SK-MEL-5 (cell line): ENCODE measurements at places on chromosomes 11 and 22. TPM values are rescaled to one million over a fixed set of nuclear protein-coding genes. Genes with fewer than 3 reads are reported as not detected.

GRCh38 chr11:131839326-131839725 is 468.9 kb downstream of the NTM start:
- no peak for DNase-seq

DNA sequence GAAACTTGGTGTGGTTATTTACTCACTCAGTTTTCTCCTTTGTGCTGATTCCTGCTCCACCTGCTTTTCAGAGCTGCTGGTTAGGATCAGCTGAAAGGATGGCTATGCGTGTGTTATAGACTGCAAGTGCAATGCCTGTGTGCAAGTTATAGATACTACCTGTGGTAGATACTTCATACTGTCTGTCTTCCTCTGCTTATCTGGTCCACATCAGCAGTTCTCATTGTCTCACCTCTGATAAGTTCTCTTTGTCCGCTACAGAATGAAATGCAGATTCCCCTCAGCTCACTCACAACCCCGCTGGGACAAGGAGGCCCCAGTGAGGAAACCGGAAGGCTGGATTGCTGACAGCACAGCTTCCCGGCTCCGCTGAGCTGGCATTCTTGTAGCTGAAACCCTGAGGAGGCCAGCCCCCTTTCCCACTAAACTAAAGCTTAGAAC is 37.5 kb upstream of the LYVE1 start:
- no peak for DNase-seq

DNA sequence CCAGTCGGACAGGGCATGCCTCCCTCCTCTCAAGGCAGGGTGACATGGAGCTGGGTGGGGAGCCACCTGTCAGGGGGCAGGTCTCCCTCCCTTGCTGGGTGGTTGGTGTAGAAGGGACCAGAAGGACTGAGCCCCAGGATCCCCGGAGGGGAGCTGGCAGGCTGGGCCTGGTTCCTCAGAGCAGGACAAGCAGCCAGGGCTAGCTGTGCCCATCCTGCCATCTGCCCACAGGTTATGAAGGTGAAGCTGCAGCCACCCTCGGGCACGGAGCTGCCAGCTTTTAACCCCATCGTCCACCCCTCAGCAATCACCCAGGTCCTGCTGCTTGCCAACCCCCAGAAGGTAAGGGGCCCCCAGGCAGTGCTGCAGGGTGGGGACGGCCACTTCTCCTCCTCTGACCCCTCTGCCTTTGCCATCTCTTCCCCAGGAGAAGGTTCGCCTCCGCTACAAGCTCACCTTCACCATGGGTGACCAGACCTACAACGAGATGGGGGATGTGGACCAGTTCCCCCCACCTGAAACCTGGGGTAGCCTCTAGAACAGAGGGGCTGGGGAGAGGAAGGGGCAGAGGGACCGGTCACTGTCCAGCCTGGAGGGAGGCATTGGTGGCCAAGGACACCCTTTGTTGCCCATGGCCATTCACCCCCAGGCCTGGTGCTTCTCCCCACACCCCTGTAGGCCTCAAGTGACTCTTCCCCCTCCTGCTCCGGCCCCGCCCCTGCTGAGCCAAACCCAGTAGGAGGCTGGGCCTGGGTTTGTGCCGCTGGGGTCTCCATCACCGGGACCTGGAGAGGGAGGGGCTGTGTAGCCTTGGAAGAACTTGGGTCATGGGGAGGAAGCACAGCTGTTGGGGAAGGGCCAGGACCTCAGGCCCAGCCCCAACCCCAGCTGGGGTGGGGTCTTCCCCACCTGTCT is 7.0 kb upstream of the SH3BP1 start:
- DNase-seq: no peak

GRCh38 chr11:29318134-29318845 is 698.5 kb downstream of the KCNA4 start:
- DNase-seq: no peak

DNA sequence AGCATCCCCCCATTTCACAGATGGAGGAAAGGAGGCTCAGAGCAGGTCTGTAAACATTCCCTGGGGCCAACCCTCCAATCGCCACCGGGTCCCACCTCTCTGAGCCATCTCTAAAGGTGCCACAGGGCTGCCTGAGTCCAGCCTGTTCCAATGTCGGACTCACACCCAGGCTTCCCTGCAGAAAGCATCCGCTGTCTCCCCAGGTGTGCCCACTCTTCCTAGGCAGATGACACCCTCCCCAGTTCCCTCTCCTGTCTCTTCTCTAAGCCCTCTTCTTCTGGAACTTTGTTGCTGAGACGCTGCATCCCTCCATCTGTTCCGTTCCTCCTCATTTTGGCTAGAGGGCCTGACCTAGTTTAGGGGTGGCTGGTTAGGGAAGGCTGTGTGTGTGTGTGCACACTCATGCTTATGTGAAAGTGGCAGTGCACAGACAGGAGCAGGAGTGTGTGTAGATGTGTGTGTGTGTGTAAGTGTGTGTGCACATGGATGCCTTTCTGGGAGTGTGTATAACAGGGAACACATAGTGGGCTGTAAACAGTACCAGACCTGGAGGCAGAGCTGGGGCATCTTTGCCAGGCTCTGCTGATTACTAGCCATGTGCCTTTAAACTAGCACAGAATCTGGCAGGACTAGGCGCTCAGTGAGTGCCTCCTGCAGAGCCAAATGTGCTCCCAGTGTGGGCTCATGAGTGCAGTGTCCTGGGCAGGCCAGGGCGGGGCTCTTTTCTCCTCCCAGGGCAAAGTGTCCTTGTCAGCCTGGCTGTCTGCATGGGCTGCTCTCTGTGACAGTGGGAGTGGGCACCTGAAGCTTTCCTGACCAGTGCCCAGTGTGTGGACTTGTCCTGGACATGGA is 77.3 kb upstream of the NECTIN1 start:
- DNase-seq: no peak

DNA sequence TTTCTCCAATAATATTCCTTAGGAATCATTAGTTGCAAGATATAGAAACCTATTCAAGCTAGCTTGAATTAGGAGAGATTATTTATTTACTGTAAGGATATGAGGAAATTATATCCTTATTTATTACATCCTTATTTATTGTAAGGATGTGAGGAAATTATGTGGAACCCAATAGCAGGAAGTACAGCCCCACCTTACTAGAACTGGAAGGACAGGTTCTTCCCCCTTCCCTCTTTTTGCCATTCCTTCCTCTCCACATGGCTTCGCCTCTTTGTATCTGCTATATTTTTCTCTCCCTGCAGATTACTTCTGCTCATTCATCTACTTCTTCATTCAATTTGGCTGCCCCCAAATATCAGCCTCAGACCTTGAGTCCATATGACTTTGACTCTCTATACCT is 49.5 kb upstream of the B3GNT6 start:
- no peak for DNase-seq

DNA sequence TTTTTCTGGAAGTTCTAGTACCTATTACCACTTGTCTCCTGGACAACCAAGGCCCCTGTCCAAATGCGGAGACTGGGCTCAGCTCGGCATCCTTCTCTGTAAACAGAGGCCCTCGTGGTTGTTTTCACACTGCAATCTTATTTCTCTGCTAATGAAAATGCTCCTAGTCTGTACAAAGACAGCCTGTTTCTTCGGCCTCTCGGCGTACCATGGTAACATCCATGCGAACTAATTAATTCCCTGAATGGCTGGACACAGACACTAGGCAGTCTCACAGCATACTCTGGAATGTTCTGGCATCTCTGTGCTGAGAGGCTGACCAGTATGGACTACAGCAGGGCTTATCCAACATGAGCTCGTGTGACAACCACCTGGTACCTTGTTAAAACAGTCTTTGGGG is 5.7 kb downstream of the POLR3H start:
- no peak for DNase-seq

DNA sequence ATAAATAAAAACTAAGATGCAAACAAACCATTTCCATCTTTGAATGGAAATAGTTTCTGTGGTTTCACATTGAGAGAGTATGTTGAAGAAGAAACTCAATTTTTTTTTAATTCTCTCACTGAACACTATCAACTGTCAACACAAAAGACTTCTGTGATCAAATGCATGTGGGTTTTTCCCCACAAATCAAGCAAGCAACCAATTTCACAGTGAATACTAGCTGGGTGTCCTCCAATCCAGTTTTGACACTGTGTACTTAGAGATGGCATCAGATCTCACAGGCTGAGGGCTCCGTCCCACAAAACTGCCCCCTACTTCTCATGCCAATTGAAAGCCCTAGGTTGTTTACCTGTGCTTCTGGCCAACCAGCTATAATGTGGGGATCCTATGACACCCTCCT is 34.5 kb downstream of the CTSC start:
- DNase-seq: no peak

GRCh38 chr22:29207562-29208501 is 2.1 kb downstream of the EMID1 start:
- no peak for DNase-seq

DNA sequence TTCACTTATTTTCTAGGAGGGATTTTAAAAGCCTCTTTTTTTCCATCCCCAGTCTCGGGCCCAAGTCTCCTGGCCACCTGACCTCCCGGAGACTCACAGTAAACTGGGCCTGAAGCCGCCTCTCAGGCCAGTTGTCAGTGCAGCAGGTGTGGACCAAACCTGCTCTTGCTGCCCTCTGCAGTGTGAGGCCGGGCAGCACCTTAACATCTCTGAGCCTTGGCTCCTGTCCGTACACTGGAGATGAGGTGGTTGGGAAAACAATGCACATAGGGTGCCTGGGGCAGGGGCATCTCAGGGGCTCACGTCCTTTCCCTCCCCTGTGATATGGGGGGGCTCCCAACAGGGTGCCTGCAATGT is 45.1 kb downstream of the PHF21B start:
- DNase-seq: no peak

DNA sequence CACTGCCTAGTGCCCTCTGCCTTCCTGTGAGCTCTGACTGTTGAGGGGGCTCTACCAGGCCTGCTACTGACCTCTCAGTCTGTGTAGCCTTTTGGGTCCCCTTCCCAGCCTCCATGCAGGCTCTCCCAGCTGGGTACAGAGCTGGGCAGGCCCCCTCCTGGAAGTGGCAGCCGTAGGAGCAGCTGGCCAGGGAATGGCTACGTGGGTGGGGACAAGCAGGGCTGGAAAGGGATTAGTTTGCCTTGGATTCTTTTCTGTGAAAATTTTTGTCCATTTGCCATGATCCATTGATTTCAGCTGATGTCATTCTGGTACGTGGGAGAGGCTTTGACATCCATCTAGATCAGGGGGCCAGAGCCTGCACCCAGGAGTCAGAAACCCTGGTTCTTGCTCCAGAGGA is 23.9 kb upstream of the NECTIN1 start:
- no peak for DNase-seq

GRCh38 chr11:61918251-61918937 is 1.0 kb upstream of the RAB3IL1 start:
- no peak for DNase-seq

- peak; percentile 20 for DNase-seq
Observed at GRCh38 chr22:26804911-26805539, 147.6 kb downstream of the MIAT start.

DNA sequence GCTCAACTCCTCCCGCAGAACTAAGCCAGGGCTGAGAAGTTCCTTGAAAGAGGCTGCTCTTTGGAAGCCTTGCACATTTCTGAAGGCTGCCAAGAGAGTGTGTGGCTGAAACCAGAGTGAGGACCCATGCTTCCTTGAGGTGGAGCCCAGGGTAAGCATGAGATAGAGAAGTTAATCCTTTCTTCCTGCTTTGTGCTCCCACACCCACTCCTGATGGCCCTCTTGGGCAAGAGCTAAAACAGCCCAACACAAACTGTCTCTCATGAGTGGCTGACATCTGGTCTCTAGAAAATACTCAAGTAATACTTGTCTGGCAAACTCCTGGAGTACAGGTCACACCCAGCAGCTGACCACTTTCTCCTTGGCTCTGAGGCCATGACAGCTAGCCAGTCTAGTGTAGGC is 523.7 kb downstream of the INSC start:
- no peak for DNase-seq

- no peak for DNase-seq
Observed at GRCh38 chr11:95682552-95682951, 107.0 kb downstream of the FAM76B start.

DNA sequence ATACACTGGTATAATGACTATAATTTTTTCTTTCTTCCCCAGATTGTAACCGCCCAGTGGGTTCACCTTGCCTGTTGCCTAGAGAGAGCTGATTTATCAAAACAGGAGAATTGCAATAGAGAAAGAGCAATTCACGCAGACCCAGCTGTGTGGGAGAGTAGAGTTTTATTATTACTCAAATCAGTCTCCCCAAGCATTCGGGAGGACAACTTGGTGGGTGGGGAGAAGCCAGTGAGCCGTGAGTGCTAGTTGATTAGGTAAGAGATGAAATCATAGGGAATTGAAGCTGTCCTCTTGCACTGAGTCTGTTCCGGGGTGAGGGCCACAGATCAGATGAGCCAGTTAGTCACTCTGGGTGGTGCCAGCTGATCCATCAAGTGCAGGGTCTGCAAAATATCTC is 73.2 kb downstream of the SLC35F2 start:
- DNase-seq: no peak

DNA sequence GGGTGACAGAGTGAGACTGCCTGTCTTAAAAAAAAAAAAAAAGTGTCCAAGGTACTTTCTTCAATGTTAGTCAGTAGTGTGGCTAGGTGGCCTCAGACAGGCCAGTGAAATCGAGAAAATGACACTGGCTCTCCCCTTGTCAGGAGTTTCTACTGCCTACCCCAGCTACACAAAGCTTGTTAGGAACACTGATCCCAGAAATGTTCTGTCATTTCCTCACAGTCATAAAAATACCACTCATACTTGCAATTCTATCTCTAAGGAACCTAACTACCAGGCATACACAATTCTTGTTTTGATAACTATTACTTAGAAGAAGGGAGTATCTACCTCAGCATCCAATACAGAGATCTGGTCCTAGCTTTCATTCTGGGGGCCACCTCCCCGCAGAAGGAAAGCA is 31.3 kb downstream of the ATP6V1E1 start:
- no peak for DNase-seq

GRCh38 chr11:82176365-82176764 is 557.3 kb downstream of the FAM181B start:
- DNase-seq: no peak

GRCh38 chr22:50601669-50602337 is 1.2 kb downstream of the MAPK8IP2 start:
- DNase-seq: no peak

- no peak for DNase-seq
Observed at GRCh38 chr11:57276169-57276970, 39.3 kb upstream of the APLNR start.

- no peak for DNase-seq
Observed at GRCh38 chr11:128405714-128406662, 181.4 kb downstream of the ETS1 start.

- peak; percentile 37 for DNase-seq
Observed at GRCh38 chr22:33013531-33014162, 44.5 kb downstream of the SYN3 start.

DNA sequence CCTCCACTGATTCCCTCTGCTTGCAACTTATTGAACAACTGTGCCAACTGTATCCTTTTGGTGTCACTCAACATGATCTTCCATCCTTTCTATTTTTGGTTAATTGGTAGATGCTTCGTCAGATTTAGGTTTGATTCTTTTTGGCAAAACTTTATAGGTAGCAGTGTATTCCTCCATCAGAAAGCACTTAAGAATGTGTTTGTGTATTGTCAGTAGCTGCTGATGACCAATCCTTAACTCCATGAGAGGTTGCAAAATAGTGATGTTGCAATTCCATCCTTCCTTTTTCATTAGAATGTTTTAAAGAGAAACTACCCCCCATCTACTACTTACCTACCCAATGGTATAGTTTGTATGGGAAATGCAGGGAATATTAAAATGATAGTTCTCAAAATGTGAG is 22.1 kb downstream of the FAM76B start:
- DNase-seq: no peak

- no peak for DNase-seq
Observed at GRCh38 chr11:65953471-65953870, 8.1 kb upstream of the SART1 start.

The VPS26B gene
- total RNA-seq: 22.3 and 23.0 TPM in 2 replicates

The RFPL2 gene
- 4.1 and 5.3 TPM in 2 replicates for total RNA-seq

The SAA4 gene
- total RNA-seq: not detected in 2 replicates

The SDHD gene
- total RNA-seq: 169 and 200 TPM in 2 replicates

The OR51E2 gene
- not detected in 2 replicates for total RNA-seq

The TYR gene
- 1,340 and 1,434 TPM in 2 replicates for total RNA-seq
